ENCODE measurements at places on chromosomes 11 and 22.

DNA sequence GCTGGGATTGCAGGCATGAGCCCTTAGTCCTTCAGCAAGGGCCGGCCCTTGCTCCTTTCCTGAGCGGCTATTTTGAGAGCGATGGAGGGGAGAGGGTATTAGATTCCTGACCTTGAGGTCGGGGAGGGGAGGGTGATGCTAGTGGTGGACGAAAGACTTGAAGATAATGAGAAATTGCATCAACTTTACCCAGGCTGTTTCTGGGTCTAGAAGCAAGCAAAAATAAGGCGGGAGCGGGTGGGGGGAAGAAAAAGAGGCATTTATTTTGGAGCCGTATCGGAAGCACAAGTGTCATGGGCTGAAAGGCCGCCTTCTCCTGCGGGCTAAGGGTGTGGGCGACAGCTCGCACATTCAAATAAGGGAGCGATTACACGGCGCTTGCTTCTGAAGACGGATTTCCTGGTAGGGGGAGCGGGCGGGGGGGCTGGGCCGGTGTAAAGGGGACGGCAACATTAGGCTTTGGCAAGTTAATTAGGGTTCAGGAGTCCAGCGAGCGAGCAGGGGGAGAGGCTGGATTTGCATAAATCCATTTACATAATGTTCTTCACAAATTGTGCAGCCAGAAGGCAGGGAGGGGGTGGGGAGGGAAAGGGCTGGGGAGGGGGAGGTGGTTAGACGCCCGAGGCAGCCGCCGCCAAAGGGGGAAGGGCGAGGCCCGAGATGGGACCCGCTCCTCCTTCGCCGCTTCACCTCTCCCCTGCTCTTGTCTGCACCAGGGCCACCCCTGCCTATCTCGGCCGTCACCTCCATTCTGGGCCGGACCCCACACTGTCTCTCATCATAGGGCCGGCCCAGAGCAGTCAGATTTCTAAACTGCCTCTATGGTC lies 245.9 kb downstream of the MIAT start:
- DNase-seq: no peak

DNA sequence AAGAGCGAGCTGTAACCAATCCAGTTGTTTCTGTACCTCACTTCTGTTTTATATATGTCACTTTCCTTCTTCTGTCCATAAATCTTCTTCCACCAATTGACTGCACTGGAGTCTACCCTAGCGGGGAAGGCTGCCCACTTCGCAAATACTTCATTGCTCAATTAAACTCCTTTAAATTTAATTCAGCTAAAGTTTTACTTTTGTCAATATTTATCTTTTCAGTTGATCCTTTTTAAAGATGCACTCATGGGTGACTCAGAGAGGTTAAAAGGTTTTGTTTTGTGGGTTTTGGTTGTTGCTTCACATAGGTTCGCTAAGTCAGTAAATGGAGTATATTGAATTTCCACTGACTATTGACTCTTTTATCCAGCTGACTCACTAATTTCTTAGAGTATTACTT lies 597.2 kb downstream of the DLG2 start:
- no peak for DNase-seq

GRCh38 chr11:17894929-17895658 lies 117.8 kb downstream of the SERGEF start:
- no peak for DNase-seq

DNA sequence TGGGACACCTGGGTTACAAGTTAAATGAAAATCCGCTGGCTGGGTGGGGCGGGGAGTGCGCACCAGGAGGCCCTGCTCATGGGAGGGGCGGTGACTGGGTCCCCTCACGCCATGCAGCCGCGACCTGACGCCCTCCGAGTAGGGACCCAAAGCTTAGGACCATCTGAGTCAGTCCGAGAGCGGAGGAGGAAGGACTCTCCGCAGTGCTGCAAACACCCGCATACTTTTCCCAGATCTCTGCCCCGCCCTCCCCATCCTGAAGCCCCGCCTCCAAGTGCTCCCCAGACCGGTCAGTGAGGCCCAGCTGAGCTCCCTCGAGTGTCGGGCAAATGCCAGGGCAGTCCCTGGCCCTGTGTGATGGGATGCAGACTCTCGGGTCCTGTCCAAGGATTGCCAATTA lies 6.6 kb upstream of the FLI1 start:
- DNase-seq: no peak

- no peak for DNase-seq
Observed at GRCh38 chr22:46043816-46044620, 67.1 kb upstream of the WNT7B start.

DNA sequence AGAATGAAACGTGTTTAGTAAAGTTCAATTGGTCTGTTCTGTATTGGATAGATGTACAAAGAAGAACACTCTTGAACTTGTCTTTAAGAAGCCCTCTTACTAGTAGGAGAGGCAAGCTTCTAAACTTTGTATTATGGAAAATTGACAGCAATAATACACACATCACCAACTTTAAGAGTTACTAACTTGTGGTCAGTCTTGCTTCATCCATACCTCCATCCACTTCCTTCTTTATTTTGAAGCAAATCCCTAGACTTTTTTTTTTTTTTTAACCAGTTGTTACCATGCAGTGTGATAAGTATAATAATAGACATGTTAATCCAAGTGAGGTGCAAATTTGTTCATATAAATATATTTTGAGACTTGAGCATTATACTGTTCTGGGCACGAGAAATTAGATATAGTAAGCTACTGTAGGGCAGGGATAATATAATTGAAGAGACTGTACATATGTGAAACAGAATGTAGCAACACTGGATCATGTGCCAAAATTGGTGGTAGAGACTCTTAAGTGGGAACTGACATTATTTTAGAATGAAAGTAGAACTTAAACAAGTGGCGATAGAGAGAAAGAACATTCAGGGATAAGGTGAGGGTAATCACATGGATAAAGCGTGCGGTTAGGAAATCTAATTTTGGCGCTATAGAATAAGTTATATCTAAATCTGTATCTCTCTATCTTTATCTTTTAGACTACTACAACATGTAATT lies 6.5 kb downstream of the FAR1 start:
- DNase-seq: no peak

- no peak for DNase-seq
Observed at GRCh38 chr11:25941353-25941752, 390.6 kb upstream of the ANO3 start.

DNA sequence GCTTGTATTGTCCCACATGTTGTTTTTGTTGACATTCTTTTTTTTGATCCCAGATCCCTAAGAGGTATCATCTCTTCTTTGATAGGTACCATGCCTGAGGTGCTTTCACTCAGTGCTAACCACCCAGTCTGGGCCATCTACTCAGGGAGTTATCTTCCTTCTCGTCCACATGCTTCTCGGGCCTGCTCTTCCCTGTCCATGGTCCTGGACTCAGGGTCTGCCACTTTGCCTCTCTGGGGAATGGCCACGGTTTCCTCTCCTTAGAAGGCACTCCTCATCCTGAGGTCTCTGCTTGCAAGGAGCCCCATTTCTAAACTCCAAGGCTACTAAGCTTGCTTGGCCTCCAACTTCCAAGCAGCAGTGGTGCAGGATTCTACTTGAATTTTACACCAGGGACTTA lies 227.0 kb upstream of the NCAM1 start:
- DNase-seq: no peak

DNA sequence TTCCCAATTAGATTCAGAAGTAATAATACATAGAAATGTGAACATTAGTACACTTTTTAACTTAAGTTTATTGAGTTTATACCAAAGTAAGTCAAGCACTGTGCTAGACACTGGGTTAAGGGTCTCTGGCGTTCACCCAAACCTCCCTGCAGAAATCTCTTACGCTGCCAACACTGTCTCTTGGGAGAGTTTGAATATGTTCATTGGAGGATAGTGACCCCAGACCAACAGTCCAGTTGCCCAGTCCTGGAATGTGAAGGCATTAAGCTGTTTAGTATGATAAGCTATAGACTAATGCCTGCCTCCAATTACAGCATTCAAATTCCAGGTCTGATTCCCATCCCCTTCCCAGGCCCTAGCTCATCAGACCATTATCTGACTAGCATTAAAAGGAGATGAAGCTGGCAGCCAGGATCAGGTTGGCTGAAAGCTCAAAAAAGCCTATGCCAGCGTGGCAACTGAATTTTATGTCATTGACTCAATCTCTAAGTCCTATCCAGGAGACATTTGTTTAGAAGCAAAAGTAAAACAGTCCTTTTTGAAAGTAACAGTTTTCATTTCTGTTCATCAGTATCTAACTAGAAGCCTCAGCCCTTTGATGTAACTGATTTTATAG lies 77.8 kb downstream of the SFI1 start:
- DNase-seq: no peak

DNA sequence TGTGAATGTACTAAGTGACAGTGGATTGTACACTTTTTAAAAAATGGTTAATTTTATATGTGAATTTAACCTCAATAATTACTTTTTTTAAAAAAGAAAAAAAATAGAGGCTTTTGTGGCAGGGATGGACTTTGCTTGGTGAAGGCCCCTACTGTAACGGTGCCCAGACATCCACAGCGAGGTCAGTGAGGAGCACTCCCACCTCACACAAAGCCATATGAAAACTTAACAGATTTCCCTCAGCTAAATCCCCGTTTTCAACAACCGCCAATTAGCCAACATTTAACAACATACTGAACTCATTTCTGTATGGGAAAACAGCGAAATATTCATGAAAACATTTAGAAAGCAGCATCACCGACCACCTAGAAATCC lies 642 bp upstream of the C11orf58 start:
- DNase-seq: no peak

- DNase-seq: no peak
Observed at GRCh38 chr11:20672575-20672974, 3.2 kb downstream of the NELL1 start.

- no peak for DNase-seq
Observed at GRCh38 chr11:134449713-134450112, 37.7 kb upstream of the B3GAT1 start.

DNA sequence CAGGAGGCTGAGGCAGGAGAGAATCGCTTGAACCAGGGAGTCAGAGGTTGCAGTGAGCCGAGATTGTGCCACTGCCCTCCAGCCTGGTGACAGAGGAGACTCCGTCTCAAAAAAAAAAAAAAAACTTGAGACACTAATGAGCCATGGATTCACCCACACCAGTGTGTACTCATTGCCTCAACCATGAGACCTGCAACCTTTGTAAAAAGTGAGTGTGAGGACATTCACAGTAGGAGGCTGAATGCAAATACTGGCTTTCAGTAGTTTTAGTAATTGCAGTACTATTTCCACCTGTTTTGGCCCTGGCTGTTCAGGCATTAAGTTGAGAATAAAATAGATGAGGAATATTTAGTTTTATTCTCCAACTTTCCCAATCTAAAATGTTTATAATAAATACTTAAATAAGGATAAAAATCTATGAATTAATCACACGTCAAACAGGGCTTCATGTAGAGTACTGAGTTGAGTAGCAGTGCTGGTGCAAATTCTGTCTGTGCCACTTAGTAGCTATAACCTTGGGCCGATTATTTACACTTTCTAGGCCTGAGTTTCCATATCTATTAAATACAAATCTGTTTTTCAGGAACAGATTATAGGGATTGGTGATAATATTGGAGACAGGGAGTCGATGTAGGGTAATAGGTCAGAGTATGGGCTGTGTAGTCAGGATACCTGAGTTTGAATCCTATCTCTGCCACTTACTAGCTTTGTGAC lies 72.8 kb downstream of the PPP2R1B start:
- DNase-seq: no peak

GRCh38 chr11:70105755-70106571 lies 27.8 kb downstream of the ANO1 start:
- DNase-seq: no peak

Data from fibroblast of skin of left biceps (primary cell).